ENCODE measurements at places on chromosomes 3 and 15.

GRCh38 chr3:170703121-170703588, 117.3 kb upstream of the SLC7A14 start:
- DNase-seq, result no peak

DNA sequence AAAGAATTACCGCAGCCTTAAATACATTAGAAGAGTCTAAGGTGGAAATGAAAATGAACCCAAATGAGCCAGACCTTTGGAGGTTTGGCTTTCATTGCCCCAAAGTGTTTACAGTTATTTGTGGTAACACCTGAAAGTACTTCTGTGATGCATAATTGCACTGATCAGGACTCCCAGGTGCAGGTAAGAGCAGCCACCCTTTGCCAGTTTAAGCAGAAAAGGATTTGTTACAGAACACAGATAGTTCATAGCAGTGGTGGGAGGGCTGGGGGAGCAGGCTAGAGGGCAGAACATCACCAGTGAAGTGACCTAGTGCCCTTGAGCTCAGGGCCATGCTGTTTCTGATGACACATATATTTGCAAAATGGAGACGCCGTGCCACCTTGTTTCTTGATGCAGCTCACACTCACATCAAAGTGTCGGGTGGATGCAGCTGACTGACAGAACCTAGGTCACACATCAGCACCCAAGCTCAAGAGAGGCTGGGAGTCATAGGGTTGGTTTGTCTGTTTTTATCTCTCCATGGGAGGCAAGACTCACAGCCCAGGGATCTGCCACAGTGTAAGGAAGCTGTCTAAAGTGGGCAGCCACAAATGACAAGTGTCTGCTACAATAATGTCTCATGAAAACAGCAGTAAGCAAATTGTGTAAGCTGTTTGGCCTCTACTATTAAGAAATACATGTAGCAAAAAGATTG, 49.1 kb downstream of the NEK11 start:
- no peak for DNase-seq

DNA sequence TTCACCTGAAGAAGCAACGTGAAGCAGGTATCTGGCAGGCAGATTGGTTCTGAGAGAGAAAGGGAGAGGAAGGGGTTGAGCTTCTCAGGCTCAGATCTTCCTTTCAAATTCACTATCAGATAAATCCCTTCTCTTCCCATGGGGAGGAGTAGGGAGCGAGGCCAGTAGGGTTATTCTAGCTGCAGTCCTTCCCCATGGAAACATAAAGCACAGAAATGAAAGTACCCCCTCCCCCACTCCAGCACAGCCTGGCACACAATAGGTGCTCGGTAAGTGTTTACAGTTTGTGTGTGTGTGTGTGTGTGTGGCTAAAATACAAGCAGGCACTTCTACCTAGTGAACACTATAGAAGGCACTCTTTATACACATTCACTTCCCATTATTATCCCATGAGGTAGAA, 20.8 kb upstream of the VPS8 start:
- peak; percentile 59 for DNase-seq

- DNase-seq, result no peak
Observed at GRCh38 chr3:194876403-194877095, 190.9 kb downstream of the FAM43A start.
